ENCODE measurements at places on chromosomes 2 and 18.

DNA sequence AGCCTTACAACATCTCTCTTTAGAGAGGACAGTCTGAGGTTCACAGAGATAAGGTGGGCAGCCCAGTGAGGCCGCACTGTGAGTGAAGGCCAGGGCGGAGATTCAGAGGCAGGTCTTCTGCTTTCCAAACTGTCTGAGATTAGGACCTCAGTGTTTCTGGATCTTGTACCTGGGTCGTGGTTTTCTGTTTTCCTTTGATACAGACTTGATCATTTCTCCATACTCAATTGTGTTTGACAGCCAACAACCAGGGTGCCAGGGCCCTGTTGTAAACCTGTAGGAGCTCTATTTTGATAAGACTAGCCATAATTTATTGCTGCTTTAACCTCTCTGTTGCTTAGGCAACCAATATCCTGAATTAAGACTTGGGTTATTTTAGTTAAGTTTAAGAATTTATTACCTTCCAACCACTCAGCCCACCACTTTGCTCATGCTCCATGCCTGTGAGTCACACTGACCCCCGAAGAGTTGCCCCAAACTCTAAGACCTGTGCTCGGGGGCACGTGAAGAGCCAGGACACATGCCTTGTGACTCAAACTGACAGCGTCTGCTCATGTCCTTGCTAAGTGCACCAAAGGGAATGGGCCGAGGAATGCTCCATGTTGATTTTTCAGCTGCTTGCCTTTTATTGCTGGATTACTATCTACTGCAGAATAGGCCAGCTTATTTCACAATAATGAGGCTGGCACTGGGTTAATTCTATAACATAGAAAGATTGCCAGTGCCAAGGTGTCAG lies 248.6 kb downstream of the BCL2 start:
- DNase-seq: no peak

- no peak for DNase-seq
These were observed 220.7 kb downstream of the LRRTM4 start for GRCh38 chr2:77301441-77301840.

DNA sequence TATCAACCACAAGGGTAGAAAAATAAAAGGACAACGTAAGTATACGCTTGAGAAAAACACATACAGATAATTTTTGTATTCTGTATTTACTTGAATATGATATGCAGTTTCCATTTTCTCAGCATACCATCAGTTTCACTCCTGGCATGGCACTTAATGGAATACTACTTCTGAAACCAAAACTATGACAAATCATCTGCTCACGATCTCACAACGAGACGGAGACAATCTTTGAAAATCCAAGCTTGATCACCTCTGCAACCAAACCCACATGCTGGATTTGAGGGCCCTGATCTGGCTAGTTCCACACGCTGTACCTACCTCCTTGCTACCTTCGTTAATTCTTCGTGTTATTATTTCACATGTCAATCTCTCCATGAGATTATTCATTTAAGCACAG lies 387.6 kb downstream of the NBAS start:
- DNase-seq: no peak

DNA sequence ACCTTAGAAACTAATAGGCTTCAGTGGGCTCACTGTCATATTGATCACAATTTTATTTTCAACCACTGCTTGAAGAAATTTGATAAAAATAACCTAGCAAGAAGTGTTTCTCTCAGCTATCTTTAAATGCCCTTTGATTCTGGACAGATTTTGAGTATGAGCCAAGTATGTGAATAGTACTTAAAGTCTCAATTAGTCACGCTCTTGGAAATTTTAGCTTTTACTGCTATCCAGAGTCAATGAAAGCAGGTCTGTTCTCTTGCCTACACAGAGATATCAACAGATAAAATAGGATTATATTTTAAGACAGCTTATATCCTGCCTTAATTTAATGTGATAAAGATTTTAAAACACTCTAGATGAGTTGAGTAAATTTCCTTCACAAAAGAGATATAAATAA lies 337.3 kb downstream of the CBLN2 start:
- DNase-seq: no peak

- no peak for DNase-seq
These were observed 212.6 kb downstream of the TNS1 start for GRCh38 chr2:217790195-217790594.

GRCh38 chr18:23268641-23269040 lies 133.4 kb downstream of the CABLES1 start:
- no peak for DNase-seq

DNA sequence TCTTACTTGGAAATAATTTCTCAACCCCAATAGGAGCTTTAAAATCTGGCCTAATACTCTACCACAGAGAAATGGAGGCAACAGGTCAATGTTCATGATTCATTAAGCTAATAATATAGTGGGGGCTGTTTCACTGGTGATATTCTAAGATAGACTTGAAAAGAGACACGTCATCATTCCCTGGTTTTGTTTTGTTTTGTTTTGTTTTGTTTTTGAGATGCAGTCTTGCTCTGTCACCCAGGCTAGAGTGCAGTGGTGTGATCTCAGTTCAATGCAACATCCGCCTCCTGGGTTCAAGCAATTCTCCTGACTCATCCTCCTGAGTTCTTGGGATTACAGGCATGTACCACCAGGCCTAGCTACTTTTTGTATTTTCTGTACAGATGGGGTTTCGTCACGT lies 37.5 kb upstream of the SOS1 start:
- DNase-seq: no peak

DNA sequence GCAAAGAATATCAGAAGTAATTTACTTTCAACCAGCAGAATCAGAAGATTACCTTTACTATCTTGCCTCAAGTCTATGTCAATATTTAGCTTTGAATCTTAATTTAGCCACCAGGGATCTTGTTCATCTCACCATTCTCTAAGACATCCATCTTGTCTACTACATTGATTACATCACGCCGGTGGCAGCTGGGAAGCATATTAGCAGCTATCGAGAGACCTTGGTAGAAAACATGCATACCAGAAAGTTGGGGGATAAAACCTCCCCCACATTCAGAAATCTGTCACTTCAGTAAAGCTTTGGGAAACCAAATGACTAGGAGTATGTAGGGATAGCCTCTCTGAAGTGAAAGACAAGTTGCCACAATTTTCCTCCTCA lies 703.8 kb upstream of the FSHR start:
- DNase-seq: no peak

- DNase-seq: no peak
These were observed 827.6 kb downstream of the RNF144A start for GRCh38 chr2:7744827-7745226.

DNA sequence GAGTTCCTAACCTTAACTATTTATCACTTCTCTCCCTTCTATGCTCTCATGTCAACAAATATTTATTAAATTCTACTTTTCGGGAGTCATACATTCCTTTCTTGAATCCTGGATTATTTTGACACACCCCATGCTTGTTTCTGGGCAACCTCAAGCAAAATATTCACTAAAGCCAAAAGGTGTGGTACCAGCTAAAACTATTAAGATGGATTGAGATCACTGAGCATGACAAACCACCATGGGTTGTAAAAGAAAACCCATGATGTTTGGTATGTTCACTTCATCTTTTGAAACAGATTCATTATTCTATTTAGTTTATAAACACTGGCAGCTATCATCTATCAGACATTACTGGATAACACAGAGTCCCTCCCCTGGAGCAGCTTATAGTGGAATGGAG lies 32.5 kb downstream of the DPP4 start:
- no peak for DNase-seq

DNA sequence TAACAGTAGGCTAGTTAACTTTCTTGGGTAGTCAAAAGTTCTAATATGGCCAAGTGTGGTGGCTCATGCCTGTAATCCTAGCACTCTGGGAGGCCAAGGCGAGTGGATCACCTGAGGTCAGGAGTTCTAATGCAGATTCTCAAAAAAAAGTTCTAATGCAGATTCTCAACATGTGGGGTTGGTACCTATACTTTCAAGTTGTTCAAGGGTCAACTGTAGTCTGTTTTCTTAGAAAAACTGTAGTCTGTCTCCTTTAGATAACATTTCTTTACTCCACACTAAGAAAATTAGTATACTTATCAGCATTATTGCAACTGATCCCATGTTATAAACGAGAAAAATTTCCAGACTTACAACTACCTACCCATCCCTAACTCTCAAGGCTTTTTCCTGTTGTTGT lies 16.6 kb downstream of the INO80D start:
- DNase-seq: no peak

GRCh38 chr18:27185025-27185763 lies at the start of gene CHST9:
CHST9 (minus strand) TSS chr18:27185308; CDS start chr18:27142809, 42,499 bp downstream.
- DNase-seq: no peak

DNA sequence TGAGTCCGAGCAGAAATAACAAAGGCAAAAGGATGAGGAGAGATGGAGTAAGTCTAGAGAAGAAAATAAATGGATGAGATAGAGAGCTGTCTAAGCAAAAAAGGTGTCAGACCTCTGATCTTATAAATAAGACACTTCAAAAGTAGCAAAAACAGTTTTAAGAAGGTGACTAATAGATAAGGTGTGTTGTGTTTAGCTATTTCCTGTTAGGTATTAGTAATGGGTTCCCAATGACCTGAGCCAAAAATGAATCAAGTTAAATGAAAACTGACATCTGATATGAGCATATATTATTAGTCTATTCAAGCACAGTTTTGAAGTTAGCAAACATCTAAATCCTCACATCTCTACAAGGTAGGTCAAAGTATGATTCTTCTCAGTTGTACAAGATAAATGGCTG lies 10.6 kb downstream of the SUPT7L start:
- no peak for DNase-seq

DNA sequence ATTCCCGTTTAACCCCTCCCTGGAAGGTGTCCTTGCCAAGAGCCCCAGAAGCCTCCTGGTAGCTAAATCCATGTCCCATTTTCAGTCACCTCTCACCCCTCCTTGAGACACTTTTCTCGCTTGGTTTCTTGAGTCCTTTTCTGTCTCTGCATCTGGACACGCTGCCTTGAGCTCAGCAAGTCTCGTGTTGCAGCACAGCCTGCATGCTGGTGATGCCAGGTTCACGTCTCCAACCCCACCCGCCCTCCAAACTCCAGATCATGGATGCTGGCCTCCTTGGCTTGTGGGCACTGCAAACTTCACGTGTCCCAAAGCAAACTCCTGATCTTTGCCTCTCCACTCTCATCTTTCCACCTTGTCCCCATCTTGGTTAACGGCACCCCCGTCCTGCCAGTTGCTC lies 39.3 kb downstream of the CENPO start:
- DNase-seq: no peak

Measured in NCI-H1694 treated with DMSO at 0.1 percent for 48 hours (cell line).